Smooth muscle cell of bladder (primary cell): ENCODE measurements at places on chromosomes 2 and 18. TPM values are rescaled to one million over a fixed set of nuclear protein-coding genes. Genes with fewer than 3 reads are reported as not detected.

PTPRN gene
- total RNA-seq: 6.4 and 57.0 TPM in 2 replicates

CEBPZOS gene
- 9.1 and 9.4 TPM in 2 replicates for total RNA-seq

LYPD6B gene
- total RNA-seq: 0.18 and 2.0 TPM in 2 replicates

GALR1 gene
- total RNA-seq: not detected in 2 replicates

TSHZ1 gene
- 4.1 and 4.8 TPM in 2 replicates for total RNA-seq

ACADL gene
- total RNA-seq: under 0.01 and 0.37 TPM in 2 replicates

MERTK gene
- total RNA-seq: 0.14 and 0.28 TPM in 2 replicates
